ENCODE measurements at places on chromosomes 7 and 10.

GRCh38 chr7:159033956-159034355, 110.7 kb downstream of the VIPR2 start:
- no peak for DNase-seq

- no peak for DNase-seq
Observed at GRCh38 chr10:68997211-68997610, 8.6 kb downstream of the KIFBP start.

DNA sequence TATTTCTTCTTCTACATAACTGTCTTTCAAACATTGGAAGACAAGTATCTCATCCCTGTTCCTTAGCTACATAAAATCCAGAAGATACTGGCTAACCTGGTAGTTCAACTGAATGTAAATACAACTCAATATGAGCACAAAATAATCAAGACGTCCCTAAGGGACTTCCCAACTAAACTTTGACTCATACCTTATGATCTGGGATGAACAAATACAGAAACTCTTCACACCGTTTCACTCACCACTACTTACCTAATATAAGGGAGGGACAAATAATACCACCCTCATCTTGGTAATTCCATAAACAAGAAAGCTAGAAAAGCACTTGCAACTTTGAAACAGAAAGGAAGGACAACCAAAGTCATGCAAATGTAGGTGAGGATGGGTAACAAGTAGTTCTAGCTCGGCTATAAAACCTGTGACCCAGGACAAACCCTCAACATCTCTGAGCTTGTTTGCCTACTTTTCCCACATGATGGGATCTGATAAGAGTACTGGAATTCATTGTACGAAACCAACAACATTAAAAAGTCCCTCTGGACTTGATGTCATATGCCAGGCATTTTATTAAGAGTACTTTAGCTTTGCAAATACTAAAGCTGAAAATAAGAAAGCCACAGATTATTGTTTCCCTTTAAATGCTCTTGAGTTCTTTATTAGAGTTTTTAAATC, 121.9 kb downstream of the STRA8 start:
- DNase-seq = no peak

DNA sequence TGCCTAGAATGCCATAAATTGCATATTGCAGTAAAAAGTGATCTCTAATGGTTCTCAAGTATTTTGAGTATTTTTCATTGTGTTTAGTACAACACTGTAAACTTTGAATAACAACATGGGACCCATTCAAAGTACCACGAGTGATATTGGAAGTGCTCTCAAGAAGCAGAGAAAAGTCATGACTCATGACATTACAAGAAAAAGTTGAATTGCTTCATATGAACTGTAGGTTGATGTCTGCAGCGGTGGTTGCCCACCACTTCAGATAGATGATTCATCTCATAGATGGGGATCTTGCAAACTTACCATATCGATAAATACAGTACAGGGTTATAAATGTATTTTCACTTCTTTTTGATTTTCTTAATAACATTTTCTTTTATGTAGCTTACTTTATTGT, 33.9 kb downstream of the ENTPD1 start:
- DNase-seq = no peak

- no peak for DNase-seq
Observed at GRCh38 chr10:70762441-70763175, 22.6 kb downstream of the TBATA start.

DNA sequence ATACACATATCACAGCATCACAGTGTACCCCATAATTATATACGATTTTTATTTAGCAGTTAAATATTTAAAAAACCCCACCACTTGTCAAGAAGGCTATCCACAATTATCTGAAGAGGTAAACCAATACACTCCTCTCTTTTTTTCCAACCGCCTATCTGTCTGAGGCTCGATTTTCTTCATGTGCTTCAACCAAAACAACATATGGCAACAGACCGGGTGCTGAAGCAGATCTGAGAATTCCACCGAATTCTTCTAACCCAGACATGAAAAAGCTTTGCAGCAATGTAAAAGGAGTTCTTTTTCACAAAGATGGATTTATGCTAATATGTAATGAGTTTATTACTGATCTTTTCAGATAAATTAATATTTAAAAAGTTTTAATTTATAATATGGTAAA, 132.4 kb upstream of the RHEB start:
- no peak for DNase-seq

DNA sequence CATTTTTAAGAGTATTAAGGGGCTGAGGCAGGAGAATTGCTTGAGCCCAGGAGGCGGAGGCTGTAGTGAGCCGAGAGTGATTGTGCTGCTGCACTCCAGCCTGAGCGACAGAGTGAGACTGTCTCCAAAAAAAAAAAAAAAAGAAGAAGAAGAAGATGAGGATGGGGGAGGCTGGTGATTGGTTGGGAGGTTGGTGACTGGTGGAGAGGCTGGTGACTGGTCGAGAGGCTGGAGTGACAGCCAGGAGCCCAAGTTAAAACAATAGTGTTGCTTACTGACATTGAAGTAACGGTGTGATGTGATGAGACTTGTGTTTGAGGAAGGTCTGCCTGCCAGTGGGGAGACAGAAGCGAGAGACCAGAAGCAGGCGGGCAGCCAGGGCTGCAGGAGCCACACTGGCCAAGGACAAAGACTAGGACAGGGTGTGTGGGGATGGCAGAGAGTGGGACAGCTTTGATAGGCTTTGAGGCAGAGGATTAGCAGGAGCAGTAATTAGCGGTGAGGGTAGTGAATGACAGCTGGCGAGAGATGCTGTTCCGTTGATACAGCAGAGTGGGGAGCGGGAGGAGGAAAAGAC, 4.9 kb downstream of the SRRT start:
- no peak for DNase-seq

DNA sequence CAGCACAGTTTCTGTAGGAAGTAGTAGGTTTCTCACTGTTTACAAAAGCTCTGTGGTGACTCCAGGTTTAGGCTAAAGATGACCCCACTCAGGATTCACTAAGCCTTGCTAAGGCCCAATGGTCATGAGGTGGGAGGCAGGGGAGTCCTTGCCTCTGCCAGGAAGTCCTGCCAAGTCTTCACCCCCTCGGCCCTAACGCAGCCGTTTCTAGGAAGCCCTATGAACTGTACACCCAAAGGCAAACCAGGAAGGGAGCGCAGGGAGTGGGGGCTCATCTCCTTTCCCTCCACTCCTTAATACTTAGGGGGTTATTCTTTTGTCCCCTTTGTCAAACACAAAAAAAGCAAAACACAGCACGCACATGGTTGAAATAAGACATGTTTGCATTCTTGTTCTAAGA, 64.6 kb downstream of the CTBP2 start:
- DNase-seq = no peak

GRCh38 chr7:131723926-131724325, 167.5 kb upstream of the PODXL start:
- DNase-seq = no peak

GRCh38 chr10:35421553-35422178, 85.4 kb downstream of the CCNY start:
- peak; percentile 46 for DNase-seq

GRCh38 chr10:51314481-51314880, 240.2 kb downstream of the PRKG1 start:
- DNase-seq = no peak

DNA sequence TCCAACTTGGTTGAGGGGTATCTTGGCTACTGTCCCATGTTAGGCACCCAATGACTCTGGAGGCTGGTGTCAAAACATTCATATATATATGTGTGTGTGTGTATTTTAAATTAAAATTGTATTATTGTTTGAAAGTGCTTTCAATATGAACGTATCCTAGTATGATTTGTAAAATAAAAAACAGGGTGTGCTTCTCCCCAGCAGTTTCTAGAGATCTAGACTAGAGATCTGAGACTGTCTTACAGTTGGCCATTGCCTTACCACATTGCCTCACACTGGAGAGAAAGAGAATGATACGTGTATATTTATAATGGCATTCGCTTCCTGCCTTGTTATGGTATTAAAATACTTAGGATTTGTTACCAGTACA, 1.2 kb downstream of the BAG3 start:
- peak; percentile 63 for DNase-seq

DNA sequence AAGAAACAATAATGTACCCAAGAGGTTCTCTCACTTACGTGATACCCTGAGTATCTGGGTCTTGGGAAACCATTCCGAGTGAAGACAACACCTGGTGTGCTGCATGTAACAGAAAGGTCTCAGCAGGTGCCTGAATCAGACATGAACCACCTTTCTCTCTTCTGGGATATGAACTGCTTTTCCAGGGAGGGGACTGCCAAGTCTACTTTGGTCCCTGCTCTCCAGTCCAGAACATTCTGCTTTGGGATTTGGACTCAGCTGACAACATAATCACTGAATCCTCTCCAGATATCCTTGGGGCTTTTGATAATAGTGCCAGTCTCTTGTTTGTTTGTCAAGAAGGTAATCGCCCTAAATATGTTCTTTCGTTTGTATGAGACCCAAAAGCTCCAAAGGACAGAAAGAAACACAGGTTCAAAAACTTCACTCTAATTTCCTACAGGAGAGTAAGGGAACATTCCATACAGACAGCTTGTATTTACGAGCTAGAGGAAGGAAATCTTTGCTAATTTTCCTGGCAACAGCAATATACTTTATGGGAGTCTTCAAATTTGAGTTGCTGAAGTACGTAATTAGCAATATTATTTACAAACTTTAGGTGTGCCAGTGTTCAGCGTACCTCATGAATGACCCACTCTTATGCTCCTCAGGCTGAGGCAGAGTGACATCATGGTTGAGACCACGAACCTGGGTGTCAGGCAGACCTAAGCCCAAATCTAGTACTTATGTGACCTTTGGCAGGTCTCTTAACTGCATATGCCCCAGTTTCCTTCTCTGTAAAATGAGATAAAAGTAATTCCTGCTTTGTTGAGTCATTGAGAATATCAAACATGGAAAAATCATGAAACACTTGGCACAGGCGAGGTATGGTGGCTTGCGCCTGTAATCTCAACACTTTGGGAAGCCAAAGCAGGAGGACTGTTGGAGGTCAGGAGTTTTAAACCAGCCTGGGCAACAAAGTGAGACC, 5.4 kb downstream of the ABLIM1 start:
- no peak for DNase-seq

DNA sequence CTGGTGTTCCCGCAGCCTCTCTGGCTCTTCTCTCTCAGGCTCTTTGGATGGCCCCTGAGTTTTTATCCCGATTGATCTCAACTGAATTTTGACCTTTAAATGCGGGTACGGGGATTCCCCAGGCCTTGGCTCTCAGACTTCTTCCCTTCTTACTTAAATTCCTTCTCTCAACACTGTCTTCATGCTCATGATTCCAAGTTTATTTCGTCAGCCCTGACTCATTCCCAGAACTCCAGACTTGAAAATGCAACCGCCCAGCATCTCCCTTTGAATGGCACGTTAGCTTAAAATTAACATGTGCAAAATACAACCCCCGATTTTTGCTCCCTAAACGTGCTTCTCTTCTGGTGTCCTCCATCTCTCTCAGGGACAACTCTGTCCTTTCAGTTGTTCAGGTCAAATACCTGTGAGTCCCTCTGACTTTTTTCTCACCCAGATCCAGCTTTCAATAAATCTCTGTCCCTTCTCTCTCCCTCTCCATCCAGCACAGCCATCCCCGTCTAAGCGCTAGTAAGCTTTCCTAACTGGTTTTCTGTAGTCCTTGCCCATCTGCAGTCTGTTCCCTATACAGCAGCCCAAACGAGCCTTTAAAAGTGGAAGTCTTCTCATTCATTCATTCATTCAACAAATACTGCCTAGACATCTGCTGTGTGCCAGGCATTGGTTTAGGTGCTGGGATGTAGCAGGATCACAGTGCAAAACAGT, 7.1 kb downstream of the HECW1 start:
- DNase-seq = no peak

- DNase-seq = no peak
Observed at GRCh38 chr10:8086315-8086714, 31.8 kb downstream of the GATA3 start.

GRCh38 chr10:132974886-132975830, 32.8 kb upstream of the CFAP46 start:
- no peak for DNase-seq

DNA sequence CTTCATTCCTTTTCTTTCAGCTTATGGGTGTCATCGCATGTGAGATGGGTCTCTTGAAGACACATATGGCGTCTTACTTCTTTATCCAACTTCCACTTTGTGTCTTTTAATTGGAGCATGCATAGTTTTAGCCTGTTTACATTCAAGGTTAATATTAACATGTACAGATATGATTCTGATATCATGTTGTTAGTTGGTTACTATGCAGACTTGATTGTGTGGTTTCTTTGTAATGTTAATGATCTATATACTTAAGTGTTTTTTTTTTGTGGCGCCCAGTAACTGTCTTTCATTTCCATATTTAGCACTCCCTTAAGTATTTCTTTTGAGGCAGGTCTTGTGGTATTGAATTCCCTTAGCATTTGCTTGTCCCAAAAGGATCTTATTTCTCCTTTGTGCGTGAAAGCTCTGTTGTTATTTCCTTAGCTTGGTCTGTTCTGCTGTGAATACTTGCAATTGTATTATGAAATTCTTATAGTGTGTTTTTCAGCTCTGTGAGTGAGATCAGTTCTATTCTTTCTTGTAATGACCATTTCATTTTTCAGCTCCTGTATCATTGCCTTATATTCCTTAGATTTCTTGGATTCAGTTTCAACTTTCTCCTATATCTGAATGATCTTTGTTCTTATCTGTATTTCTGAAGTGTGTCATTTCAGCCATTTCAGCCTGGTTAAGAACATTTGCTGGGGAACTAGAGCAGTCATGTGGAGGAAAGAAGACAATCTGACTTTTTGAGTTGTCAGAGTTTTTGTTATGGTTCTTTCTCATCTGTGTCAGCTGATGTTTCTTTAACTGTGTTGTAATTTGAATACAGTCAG, 88.4 kb downstream of the ABCA13 start:
- DNase-seq = no peak

GRCh38 chr7:116583653-116584052, 58.8 kb downstream of the CAV1 start:
- DNase-seq = no peak

- DNase-seq = no peak
Observed at GRCh38 chr7:68893411-68893810, 704.9 kb upstream of the AUTS2 start.

DNA sequence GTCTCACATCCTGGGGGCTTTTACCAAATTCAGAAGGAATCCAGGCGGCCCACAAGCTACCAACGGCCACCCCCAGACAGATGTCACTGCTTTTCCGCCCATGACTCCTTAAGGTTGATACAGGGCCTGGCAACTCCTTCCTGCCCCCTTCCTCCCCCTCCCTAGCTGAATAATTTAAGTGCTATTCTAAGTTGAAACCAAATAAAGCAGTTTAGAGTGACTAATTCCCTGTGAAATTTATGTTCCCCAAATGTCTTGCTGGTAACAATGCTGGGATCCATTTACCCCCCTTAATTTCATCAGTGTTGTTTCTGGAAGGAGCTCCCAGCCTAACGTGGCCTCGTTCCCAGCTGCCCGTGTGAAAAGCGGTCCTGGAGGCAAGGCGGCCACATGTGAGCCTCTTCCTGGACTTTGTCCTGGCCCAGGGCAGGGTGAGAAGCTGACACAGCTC, 109.6 kb downstream of the TMEM130 start:
- no peak for DNase-seq

- DNase-seq = no peak
Observed at GRCh38 chr7:151755131-151755801, 121.6 kb downstream of the PRKAG2 start.

GRCh38 chr10:132921086-132921485, 21.3 kb downstream of the CFAP46 start:
- DNase-seq = no peak
